ENCODE measurements at places on chromosomes 2 and 18. TPM values are rescaled to one million over a fixed set of nuclear protein-coding genes. Genes with fewer than 3 reads are reported as not detected.
A peak's percentile ranks its signal among the peaks of the same experiment; 100 is the strongest.

GRCh38 chr2:86488561-86489250 is 47.5 kb downstream of the KDM3A start:
- DNase-seq = no peak

The SLC9A4 gene
- 0.15 TPM for total RNA-seq

- no peak for DNase-seq
Measured at GRCh38 chr2:204346906-204347305, 198.4 kb upstream of the PARD3B start.

The SH2D6 gene
- total RNA-seq = not detected

GRCh38 chr2:45741161-45741850 is 89.8 kb downstream of the PRKCE start:
- DNase-seq = no peak

DNA sequence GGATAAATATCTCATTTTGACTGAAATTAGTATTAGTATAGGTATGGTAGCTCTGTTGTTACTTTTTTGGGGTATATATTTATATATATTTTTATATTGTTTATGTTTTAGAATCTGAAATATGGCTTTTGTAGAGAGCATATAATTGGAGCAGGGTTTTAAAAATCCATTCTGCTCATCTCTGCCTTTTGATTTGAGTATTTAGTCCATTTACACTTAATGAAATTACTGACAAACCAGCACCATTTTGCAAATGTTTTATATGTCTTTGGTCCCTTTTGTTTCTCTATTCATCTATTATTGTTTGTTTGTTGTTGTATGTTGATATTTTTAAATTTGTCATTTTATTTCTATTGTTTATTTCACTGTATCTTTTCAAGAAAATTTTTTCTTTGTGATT is 30.7 kb downstream of the PTPN4 start:
- DNase-seq = no peak

- DNase-seq = no peak
Measured at GRCh38 chr2:151728804-151729414, 5.4 kb downstream of the NEB start.

DNA sequence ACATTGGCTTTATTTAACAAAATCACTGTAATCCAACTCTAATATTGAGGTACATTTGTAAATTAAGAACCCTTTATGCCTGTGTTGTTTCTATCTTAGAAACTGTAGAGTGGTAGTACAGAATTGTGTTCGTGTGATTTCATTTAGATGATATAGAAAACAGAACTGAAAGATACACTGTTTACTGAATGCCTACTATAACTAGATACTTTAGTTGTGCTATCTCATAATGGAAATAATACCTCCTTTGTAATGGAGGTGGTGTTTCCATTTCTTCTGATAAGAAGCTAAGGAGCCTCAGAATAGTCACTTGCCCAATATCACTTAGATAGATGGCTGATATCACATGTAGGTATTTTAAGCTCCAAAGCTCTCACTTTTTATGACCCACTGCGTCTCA is 62.5 kb upstream of the UBXN4 start:
- no peak for DNase-seq

The IL37 gene
- 155 TPM for total RNA-seq

The FOXI3 gene
- not detected for total RNA-seq

The TRIM54 gene
- total RNA-seq = not detected

The CPLX4 gene
- not detected for total RNA-seq

- DNase-seq = peak; percentile 94
Measured at GRCh38 chr2:96869281-96869821, 529 bp downstream of the SEMA4C start.

GRCh38 chr2:60414495-60415138 is 138.8 kb downstream of the BCL11A start:
- DNase-seq = no peak

The ANKRD12 gene
- total RNA-seq = 54.4 TPM

- DNase-seq = no peak
Measured at GRCh38 chr2:129488376-129488775, 491.1 kb upstream of the RAB6C start.

DNA sequence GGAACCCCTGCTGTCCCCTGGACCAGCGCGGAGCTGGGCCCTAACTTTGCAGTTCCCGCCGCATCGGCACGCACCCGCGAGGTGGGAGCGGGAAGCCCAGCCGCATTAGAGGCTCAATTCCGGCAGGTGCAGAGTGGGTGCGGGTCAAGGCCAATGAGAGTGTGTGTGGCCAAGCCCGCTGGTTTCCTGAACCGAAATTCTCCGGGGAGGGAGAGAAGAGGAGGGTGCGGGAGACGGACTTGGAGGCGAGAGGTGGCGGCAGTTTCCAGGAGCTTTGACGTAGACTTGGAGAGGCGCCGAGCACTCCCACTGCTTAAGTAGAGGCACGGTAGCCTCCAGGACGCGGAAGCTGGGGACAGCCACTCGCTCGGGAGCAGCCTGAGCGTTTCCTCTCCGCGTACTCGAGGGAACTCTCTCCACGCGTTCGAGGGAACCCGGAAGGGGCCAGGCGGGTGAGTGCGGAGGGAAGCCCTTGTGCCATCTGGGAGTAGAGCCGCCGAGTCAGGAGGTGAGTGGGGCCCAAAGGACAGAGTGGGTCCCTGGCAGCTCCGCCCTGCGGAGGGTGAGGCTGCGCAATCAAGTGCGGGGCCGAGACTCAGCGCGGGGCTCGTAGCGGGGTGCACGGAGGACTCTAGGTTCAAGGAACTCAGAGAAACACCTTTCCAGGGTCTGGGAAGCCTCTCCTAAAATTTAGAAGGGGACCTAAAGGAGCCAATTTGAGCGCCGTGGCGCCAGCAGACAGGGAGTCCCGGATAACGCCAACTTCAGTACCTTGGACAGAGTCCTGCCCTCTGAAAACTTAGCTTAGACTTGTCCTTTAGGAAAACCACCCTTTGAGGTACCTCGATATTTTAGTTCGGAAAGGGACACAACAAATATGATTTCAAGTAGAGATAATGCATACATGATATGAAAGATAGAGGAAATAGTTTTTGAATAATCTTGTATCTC is at the start of gene FAM237A:
Gene FAM237A (plus strand): TSS at position 413 of the 951 bp plus-strand sequence. CDS start 1,750 bp downstream, outside the sequence.
- no peak for DNase-seq

DNA sequence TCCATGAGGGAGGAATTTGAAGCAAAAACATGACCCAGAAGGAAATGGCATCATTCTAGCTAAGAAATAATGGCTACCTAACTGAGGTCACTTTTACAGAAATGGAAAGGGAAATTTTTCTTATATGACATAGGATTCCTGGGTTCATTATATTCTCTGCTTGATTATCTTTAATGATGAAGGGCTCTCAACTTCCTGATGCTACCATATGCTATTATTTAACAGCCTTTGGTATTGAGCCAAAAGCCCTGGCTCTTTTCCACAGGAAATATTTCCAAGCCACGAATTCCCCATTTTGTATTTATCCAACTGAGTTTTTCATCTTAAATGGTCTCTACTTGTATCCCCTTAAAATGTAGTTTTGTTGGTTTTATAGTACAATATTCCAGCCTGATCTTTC is 63.2 kb upstream of the NPAS2 start:
- no peak for DNase-seq

- no peak for DNase-seq
Measured at GRCh38 chr2:74292751-74293150, 50.5 kb downstream of the SLC4A5 start.
